ENCODE measurements at places on chromosomes 6 and 20.

GRCh38 chr6:2949121-2949520 is 22.2 kb downstream of the SERPINB6 start:
- no peak for DNase-seq

- no peak for DNase-seq
Observed at GRCh38 chr20:34049897-34050695, 56.4 kb downstream of the RALY start.

GRCh38 chr6:163308629-163309440 is 105.7 kb upstream of the QKI start:
- DNase-seq: no peak

DNA sequence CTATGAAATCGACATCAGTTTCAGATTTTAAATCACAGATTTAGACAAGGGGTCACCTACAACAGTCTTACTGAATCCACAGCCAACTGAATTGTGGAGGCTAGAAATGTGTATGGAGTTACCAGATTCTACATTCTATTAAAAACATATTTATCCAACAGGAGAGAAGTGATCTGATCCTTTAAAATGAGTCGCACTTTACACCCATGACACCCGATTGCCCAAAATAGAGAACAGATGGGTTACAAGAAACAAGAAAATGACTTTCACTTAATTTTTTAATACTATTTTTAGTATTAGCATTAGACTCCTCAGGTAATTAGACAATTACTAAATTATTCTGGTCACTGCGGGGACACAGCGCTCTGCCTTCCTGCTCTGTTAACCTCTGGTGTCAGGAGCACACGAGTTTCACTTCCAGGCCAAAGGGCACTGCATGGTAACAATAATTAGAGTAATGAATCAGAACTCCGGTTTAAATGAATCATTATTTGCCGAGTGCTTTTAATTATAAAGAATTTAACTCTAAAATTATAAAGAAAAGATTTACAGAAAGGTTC is 108.6 kb downstream of the ATP9A start:
- DNase-seq: no peak

- DNase-seq: no peak
Observed at GRCh38 chr20:35854713-35855348, 83.0 kb downstream of the PHF20 start.

DNA sequence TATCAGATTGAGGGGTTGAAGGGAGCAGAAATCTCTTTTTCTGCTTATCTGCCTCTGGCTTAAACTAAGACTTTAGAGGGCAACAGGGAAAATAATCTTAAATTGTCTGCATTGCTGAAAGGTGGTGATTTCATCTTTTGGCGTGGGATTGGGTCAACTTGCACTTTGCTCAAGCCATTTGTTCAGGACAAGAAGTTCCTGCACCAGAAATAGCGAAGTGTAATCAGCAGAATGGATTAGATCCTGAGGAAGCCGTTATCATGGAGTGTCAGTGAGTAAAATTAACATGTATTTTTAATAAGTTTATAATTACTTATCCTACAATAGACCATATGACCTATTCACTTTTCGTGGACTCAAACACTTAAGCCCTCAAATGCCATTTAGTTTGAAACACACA is 249.3 kb downstream of the CD83 start:
- DNase-seq: no peak

GRCh38 chr20:32116079-32116521 is 6.6 kb downstream of the TM9SF4 start:
- no peak for DNase-seq

DNA sequence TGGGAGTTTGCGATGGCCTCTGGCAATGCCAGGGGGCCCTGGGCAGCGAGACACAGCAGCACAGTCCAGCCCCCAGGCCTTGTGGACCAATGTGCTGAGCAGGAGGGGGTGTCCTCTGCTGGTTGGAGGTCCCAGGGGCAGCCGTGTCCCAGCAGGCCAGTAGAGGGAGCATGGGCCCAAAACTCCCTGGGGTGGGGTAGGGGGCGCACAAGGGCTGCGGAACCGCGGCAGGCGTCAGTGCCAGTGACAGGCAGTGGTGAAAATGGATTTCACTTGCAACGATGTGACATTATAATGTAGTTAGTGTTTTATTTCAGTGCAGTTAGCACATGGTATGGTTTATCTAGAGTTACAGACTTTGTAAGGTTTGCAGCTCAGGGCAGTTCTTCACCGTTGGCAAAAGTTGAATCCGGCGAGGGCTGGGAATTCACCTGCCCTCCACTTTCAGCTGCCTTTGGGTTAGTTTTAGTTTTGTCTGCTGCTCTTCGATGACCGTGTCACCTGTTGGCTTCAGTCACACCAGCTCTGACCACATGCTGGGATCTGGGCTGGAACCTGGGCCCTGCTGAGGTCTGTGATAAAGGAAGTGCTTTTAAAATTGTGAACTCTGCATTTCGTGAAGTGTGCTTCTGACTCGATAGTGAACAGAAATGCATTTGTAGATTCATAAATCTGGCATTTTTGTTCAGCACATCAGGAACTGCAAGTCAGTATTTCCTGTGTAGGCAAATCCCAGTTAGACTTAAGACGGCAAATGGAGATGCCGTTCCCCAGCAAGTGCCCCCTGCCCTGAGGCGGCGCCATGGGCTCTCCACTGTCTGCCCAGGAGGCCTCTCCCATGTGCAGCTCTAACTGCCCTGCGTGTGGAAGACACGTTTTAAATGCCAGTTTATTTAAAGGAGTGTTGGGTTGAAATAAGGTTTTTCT is 46.8 kb downstream of the PYGB start:
- DNase-seq: no peak

GRCh38 chr6:114886670-114887436 is 544.0 kb upstream of the HS3ST5 start:
- no peak for DNase-seq

Data from retinal pigment epithelial cell (primary cell).